Putamen (tissue), 1 donor: ENCODE measurements at places on chromosomes 7 and 10.
A peak's percentile ranks its signal among the peaks of the same experiment; 100 is the strongest.

- DNase-seq, result no peak
These were observed 116.8 kb upstream of the WNT16 start for GRCh38 chr7:121212036-121212435.

DNA sequence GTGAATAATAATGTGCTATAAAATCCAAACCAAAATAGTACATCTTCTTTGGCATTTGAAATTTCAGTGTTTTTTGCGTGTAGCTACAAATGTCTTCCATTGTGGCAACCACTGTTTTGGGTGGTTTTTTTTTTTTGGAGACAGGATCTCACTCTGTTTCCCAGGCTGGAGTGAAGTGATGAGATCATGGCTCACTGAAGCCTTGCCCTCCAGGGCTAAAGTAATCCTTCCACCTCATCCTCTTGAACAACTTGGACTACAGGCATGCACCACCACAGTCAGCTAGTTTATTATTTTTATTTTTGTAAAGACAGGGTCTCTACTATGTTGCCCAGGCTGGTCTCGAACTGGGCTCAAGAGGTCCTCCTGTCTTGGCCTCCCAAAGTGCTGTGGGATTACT is 455.1 kb downstream of the AUTS2 start:
- DNase-seq, result no peak

DNA sequence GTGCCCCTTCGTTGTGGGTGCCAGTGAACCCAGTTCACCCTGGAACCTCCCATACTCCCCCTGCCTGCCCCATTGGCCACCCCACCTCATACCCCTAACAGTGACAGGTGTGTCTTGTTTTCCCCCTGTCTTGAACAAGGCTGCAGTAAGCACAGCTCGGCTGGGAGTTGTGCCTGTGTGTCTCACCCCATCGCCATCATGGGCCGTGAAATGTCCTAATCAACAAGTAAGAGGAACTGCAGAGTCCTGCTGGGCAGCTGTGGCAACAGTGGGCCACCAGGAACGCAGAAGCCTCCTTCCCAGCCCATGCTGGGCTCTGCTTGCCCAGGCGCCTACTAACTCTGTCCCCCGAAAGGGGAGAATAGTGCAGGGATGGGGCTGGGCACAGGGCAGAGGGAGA is 91.6 kb downstream of the C10orf105 start:
- no peak for DNase-seq

GRCh38 chr7:104548861-104549260 is 220.5 kb downstream of the LHFPL3 start:
- DNase-seq, result no peak

GRCh38 chr10:114519306-114519669 is 115.0 kb upstream of the AFAP1L2 start:
- no peak for DNase-seq

DNA sequence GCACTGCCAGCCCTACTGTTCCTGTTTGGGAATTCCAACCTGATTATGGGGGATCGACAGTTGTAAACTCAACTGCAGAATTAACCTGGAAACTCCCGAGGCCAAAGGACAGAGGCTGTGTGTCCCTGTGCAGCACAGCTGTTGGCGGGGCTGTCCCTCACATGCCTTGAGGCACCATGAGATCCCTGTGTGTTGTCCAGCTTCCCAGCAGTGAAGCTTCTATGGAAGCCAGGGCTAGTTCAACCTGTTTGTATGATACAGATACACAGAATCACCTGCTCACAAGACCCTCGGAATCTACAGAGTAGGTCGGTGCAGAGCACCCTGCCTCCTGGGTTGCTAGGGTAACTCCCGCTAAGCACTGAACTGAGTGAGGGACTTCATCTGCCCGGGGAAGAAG is 61.0 kb upstream of the EFCAB10 start:
- no peak for DNase-seq

GRCh38 chr7:36408589-36408988 is 18.9 kb downstream of the ANLN start:
- DNase-seq, result peak; percentile 20

DNA sequence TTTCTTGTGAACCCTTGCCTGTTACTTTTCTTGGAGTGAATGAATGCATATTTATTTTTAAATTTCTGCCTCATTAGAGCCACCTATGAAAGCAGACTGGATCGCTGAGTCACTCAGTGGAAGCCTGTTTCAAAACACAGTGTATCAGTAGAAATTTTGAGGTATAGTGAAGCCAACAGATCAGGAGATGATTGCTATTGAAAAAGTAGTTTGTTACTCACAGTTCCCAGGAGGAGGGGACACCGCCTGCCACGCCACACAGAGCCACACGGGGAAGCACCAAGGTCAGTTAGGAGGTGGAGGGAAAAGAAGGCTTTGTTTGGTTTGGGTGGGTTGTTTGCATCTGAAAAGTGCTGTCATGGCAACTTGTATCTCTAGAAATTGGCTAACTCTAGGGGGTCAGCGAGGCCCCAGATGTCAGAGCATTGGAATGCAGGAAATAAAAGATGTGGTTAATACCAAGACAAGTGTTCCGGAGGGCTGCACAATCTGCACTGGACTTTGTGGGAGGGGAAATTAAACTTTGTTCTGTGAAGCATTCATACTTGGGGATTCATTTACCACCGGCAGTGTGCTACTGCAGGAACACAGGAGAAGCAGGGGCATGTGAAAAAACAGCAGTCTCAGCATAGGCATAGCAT is 106.4 kb upstream of the SDK1 start:
- DNase-seq, result no peak

DNA sequence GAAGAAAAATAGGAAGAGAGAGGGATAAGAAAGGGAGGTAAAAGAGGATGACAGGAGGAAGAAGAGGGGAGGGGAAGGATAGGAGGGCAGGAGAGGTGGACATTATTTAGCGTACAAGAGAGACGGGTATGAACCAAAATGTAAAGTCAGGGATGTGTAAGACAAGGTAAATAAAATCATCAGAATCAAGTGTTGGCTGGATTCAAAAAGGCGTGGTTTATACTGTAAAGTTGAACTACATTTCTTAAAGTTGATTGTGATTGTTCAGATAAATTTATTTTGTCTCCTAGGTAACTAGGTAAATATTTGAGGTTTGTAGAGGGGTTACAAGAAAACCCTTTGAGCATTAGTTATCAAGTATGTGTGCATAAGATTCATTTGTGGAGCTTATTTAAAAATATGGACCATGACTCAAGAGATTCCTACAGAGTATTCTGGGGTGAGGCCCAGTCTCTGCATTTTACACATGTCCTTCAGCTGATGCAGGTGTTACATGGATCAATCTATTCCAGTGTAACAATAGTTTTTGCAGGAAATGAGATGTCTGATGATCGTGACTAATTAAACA is 512.1 kb upstream of the MBL2 start:
- no peak for DNase-seq

GRCh38 chr10:109166935-109167334 is 756.4 kb downstream of the XPNPEP1 start:
- DNase-seq, result no peak

GRCh38 chr10:86090807-86091206 is 275.8 kb downstream of the GRID1 start:
- DNase-seq, result no peak

DNA sequence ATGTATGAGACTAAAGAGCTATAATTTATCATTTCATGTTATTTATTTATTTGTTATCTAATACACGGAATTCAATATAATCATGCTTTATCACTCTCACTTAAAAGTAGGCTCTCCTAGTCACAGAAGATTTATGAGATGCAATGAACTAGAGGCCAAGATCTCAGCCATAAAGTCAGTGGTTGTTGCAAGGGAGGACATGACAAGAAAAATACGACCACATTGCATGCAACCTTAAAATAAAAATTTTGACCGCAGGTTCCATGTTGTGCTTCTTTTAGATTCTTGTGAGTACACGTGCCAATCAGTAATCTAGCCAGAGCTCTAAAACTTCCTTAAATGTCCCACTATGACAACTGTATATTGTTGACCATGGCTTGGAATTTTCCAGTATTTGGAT is 75.9 kb upstream of the SP8 start:
- DNase-seq, result no peak

- DNase-seq, result peak; percentile 63
These were observed 72.6 kb downstream of the PFKFB3 start for GRCh38 chr10:6275022-6275997.

- no peak for DNase-seq
These were observed 7.5 kb upstream of the PODXL start for GRCh38 chr7:131563918-131564317.

GRCh38 chr7:66535414-66536329 is 93.0 kb upstream of the KCTD7 start:
- DNase-seq, result no peak

- no peak for DNase-seq
These were observed 60.1 kb downstream of the CFAP46 start for GRCh38 chr10:132882069-132882951.

- DNase-seq, result no peak
These were observed 390.9 kb upstream of the PFKP start for GRCh38 chr10:2676455-2676854.

- DNase-seq, result peak; percentile 16
These were observed 46.1 kb upstream of the APBB1IP start for GRCh38 chr10:26391701-26392695.
